ENCODE measurements at places on chromosomes 11 and 22.
A peak's percentile ranks its signal among the peaks of the same experiment; 100 is the strongest.

DNA sequence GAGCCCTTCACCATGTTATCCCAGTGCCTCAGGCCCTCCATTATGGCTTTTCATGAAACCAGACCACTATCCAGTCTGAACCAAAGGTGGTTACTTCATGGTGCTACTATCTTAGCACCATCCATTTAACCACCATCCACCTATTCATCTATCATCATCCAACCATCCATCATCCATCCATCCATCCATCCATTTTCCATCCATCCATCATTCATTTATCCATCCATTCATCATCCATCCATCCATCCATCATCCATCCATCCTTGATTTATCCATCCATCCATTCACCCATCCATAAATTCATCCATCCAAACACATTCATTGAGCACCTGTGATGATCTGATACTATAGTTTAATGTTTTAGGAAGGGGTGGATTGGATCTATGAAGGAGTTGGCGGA lies 93.5 kb downstream of the CCDC81 start:
- no peak for DNase-seq

GRCh38 chr22:20998411-20999336 lies 3.2 kb downstream of the THAP7 start:
- no peak for DNase-seq

- DNase-seq: peak; percentile 9
Observed at GRCh38 chr11:75107187-75107586, 10.5 kb upstream of the OR2AT4 start.

DNA sequence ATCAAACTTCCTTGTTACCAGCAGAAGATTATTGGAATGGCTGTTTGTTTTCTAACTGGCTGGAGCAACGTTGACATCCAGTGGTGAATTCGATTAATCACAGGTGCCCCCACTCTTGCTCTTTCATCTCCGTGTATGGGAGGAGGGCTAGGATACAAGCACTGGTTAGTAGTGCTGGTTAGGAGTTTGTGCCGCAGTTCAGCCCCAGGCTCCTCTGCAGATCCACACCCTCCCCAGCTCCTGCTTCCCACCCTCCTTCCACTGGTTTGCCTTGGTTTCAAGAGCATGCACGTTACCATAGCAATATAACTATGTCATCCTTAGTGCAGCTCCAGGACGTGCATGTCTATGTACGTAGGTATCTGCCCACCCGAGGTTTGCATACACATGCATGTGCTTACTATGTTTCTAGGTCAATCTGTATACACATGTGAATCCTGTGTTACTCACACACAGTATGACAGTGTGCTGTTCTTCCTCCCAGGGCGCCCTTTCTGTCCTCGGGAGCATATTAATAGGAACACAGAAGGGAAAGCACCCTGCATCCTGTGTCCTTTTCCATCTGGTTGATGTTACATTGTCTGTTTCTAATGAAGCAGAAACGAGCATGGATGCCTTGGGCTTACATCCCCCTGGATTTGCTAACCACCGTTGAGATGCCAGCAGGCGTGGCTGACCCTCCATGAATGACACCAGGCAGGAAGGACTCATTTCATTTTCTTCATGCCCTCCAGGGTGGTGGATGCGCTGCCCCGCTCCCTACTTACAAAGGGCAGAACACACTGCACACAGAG lies 539.3 kb downstream of the OPCML start:
- DNase-seq: peak; percentile 30

DNA sequence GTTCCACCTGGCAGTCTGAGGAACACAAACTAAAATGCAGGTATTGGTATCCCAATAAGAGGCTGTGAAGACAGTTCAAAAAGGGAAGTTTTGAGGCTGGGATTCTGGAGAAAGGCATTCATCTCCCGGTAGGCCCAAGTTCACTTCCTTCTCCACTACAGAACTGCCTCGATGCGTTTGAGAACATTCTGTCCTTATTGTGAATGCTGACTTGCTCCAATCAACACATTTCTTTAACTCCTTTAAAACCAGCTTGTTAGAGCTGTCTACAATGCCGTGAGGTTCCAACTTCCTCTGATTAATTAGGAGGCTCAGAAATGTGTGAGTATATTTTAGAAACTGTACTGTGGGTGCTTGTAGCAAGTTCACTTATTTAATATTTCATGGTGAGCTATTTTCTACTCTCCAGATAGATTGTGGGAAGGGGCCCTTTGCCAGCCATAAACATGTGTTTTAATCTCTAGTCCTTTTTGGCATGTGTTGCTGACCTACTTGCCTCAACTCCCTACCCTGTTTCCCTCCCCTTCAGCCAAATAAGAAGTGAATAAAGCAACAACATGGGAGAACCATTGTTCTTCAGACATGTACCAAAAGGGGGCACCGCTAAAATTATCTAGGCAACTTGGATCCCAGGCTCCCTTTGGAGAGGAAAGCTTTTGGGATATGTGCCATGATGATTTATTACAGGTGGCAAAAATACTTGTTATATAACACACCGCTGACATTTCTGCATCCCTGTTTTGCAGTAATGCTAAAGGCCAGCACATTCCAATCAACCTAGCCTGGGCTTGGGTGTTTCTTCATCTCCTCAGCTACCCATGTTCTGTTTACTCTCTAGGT lies 245.6 kb downstream of the BLID start:
- DNase-seq: peak; percentile 44

DNA sequence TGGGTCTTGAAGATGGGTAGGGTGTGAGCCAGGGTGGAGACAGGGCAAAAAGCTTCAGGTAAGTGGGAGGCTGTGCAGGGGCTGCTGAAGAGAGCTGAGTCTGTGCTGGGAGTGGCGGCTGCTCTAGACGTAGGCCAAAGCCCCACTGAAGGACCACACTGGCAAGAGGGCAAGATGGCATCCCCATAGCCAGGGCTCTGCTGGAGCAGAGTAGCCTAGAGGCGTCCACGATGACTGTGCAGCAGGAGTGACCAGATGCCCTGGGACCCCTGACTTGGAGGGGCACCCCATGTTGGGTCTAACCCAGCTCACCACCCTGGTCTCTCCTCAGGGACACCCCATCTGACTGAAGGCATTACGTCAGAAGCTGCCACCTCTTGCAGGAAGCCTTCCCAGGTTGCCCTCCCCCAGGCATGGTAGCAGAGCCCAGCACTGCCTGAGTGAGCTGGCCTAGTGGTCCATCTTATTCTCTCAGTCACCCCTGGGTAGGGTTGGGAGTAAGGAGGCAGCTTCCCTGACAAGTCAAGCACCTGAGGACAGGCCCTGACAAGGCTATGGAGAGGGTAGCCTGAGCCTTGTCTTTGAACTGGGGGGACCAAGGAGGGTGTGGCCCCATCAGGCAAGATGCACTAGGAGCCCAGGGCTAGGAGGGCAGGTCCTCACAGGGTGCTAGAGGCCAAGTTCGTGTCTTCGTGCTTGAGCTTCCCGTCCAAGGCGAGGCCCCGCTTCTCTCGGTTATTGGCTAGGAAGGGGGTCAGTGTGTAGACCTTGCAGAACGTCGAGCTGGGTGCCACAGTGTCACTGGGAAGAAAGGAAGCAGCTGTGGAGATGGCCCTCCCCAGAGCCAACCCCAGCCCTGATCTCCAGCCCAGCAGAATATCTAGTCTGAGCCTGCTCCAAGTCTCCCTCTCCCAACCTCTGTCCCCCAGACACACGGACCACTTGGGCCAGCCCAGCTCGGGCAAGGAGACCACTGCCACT lies 33.1 kb downstream of the TPBGL start:
- DNase-seq: no peak

- DNase-seq: no peak
Observed at GRCh38 chr11:126408901-126409619, 53.6 kb downstream of the ST3GAL4 start.

DNA sequence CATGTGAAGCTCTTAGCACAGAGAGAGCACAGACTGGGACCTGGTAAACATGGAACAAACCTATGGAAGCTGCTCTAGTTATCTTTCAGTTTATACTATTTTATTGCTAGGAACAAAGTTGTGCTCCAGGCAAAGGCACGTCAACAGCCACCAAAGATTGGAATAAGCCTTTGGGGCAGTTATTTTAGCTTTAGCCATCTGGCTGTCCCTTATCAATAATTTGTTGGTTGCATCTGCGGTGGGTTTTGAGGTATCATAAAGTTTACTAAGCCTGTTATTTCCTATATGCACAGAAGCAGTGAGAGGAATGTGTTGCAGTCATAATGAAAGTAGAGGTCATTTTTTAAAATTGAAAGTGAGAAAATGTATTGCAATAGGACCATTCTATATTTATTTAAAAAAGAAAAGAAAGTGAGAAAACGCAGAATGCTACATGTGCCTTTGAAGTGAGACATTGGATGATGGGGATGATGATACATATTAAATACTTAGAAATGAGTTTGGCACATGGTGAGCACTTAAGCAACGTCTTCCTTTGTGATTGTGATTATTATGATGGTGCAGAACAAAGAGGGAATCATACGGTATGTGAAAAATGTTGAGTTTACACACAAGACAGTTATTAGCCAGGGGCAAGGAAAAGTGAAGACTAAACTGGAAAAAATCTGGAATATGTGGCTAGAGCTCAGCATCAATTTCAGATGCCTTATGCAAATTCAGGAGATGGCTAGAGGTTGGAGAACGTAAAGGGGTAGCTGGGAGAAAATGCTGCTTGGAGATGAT lies 58.3 kb downstream of the PRR5L start:
- DNase-seq: peak; percentile 89

- peak; percentile 89 for DNase-seq
Observed at GRCh38 chr22:23072077-23072910, 2.0 kb downstream of the GNAZ start.

GRCh38 chr22:23154461-23154860 lies 9.2 kb downstream of the RAB36 start:
- no peak for DNase-seq

DNA sequence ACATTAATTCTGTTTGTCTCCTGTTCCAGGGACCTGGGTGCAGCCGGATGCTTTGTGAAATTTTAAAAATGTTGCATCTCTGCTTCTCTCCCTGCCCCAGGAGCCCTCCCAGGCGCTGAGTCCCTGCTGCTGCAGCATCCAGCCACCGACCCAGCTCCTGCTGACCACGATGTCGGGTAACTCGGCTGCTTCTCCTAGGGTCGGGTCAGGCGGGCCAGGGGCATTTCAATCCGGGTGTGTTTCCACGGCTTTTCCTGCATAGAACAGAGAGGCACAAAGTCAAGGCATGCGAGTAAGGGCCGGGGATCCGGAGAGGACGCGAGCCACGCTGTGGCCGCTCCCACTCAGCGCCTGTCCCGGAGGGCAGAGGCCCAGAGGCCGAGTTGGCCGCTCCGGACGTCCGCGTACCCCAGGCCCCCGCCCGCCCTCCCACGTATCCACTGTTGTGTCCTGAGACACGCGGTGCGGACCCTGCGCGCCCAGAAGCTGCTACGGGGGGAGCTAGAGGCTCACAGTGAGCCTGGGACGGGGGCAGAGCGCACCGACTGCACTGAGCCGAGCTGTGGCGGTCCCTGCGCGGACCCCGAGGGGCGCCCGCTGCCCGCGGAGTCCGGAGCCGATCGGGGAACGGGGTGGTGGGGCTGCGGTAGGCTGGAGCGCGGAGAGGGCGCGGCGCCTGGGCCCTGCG lies at the start of gene POU2AF3:
Gene POU2AF3, plus strand, starts transcription at position 134 of the 688 bp plus-strand sequence. Its CDS starts 36 bp downstream, at position 170.
- no peak for DNase-seq

DNA sequence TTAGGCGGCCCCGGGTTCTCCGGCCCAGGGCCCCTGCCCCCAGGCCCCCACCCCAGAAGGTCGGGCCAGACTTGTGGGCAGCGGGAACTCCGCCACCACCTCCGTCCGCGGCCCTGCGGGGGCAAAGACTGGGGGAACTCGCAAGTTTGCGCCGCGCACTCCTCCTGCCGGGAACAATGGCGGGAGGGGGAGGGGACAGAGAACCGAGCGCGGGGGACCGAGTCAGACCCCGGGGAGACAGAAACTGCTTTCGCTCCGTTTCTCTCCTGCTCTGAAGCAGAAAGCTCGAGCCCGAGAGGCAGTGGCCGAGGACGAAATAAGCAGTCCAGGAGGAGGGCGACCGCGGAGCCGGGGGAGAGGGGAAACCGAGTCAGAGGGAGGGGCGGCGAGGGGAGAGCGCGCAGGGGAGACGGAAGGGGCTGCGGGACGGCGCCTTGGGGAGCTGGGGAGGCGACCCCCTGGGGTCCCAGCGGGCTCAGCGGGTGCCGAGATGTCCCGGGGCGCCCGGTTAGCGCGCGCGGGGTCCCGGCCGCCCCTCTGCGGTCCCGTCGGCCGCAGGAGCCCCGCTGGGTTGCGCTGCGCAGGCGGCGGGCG lies 555 bp downstream of the TP53I11 start:
- DNase-seq: peak; percentile 8

DNA sequence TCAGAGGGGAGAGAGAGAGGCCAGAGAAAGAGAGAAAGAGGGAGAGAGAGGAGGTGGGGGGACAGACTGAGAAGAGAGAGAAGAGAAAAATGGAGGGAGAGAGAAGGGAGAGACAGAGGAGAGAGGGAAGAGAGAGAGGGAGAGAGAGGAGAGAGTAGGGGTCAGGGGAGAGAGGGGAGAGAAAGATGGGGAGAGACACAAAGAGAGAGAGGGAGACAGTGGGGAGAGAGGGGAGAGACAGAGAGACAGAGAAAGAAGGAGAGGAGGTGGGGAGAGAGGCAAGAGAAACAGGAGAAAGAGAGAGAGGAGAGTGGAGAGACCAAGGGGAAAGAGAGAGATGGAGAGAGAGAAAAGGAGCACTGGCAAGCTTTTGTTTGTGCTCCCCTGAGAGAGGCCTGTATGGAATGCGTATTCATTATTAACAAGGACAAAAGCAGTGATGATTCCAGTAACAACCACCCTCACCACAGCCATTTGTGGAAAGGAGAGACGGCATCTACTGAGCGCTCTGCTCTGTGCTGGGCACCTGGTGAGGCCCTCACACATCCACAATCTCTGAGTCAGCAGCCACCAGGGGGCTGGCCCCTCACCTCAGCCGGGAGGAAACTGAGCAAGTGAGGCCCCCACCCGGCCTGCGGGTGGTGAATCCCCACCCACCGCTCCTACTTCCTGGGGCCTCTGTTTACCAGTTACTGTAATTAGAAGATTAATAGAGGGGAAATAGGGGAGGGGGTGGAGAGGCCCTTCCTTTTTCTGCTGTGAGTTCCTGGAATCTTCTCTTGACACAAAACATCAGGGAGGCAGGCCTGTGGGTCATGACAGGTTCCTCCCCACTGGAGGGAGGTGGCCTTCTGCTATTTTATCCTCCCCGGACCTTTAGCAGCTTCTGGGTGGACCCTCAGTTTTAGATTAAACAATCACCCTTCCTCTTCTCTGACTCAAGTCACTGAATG lies 14.6 kb upstream of the MIAT start:
- no peak for DNase-seq

- no peak for DNase-seq
Observed at GRCh38 chr11:97123237-97123636, 733.4 kb downstream of the JRKL start.

DNA sequence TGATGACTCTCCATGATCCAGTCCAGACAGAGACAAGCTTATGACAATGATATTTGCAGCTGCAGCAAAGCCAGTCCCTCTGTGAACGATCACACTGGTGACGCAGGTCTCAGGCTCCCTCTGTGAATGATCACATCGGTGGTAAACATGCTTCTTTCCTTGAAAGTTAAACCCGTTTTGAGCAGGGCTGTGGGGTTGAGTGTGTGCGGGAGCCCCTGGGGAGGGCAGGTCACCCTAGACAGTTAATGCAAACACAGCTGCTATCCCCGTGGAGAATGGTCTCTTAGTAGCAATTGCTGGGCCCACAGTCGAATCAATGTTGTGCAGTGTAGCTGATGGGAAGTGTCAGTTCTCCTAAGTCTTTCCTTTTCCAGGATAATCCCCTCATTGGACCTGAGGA lies 71.0 kb upstream of the KIRREL3 start:
- DNase-seq: no peak

- DNase-seq: peak; percentile 35
Observed at GRCh38 chr11:85182441-85183387, 444.4 kb downstream of the DLG2 start.
